ENCODE measurements at places on chromosomes 13 and 19.

DNA sequence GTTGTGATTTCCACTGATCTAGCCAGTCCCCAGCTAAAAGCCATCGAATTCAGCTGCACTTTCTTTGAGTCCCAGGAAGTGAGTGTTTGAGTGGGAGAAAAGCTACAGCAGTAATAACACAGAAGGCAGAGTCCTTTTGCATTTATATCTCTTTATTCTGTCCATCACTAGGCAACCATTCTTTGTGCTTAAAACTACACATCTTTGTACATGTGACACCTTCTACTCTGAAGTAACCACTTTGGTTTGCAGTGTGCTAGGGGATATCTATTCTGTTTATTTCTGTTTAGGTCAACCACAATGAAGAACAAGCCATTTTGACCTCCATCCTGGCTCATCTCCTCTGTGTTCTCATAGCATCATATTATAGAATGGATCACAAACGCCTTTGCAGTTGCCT, 226.0 kb upstream of the SERP2 start:
- DNase-seq = no peak

DNA sequence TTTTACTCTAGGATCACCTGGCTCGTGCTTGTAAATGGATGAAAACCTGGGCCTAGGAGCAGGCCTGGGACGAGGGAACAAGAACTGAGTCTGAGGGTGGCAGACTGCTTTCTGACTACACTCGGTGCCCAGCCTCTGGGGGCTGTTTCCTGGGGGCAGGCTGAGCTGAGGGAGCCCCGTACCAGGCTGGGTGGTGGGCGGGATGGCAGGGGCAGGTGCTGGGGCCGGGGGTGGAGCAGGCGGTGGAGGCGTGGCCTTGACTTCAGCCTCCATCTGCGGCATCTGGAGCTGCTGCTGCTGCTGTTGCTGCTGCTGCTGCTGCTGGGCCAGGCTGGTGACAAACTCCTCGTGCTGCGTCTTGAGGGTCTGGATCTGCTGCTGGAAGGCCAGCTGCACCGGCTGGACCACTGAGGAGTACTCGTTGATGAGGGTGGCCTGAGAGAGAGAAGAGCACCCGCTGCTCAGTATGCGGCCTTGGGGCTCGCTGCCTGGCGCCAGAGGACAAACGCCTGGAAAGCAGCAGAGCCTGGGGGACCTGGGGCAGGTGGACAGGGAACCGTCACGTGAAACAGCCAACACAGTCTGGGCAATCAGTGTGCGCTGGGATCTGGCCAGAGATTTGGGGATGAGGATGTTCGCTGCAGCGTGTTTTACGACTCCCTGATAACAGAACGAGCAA, 12.6 kb downstream of the CHERP start:
- no peak for DNase-seq

DNA sequence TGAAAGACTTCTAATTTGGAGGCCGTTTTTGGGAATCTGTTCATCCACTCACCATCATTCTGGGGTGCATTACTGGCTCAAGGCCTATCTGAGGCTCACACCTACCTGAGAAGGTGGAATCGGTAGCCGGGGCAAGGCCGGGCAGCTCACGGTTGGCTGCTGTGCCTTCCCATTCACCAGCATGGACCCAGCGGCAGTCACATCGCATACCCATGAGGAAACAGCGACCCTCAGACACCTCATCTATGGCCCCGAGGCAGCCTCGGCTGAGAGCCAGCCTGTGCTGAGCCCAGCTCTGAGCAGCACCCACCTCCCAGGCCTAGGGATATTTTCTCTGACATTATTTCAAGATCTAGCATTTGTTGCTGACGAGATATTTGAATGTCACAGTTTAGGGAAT, 130.5 kb downstream of the ATP11A start:
- DNase-seq = no peak

GRCh38 chr19:51250786-51251467, at the start of gene SIGLECL1:
TSS of gene SIGLECL1 (plus strand) at chr19:51251080. CDS start at chr19:51264073, 12,993 bp downstream.
- DNase-seq = peak; percentile 39

DNA sequence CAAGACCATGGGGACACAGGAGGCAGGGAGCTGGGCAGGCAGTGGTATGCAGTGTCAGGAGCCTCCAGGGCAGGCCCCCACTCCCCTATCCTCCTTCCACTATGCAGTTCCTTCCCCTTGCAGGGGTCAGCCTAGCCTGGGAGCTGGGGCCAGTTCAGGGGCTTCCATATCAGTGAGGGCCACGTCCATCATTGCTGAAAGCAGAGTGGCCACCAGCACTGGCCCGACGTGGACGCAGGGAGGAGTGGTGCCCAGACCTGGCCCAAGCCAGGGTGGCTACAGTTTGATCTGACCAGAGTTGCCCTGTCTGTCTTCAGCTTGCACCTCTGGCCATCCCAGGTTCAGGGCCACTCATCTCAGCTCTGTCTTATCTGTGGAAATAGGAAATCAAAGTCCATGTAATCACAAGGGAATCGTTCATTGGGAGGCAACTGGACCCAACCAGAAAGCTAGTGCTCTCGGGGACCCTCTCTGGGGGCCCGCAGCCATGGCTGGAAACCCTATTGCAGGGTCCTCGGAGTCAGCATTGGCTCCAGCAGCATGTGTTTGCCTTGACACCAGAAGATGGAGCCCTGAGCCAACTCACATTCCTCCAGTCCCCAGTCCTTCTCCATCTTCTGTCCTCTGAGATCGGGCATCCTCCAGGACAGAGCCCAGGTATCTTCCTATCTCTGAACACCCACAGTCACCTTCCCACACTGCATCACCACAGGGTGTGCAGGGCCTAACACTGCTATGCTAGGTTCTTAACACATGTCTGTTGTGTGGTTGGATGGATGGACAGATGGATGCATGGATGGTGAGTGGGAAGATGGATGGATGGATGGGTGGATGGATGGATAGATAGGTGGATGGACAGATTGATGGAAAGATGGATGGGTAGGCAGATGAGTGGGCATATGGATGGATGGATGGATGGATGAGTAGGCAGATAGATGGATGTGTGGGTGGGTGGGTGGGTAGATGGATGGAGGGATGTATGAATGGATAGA, 75.7 kb upstream of the KCTD15 start:
- no peak for DNase-seq

- DNase-seq = peak; percentile 96
These were observed at the start of gene RGL3 for GRCh38 chr19:11418549-11419506. TSS of gene RGL3 (minus strand) at chr19:11419314. CDS start at chr19:11419278, 36 bp downstream.
